Cerebellar nuclear complex (tissue), 1 donor: ENCODE measurements at places on chromosomes 2 and 18.

DNA sequence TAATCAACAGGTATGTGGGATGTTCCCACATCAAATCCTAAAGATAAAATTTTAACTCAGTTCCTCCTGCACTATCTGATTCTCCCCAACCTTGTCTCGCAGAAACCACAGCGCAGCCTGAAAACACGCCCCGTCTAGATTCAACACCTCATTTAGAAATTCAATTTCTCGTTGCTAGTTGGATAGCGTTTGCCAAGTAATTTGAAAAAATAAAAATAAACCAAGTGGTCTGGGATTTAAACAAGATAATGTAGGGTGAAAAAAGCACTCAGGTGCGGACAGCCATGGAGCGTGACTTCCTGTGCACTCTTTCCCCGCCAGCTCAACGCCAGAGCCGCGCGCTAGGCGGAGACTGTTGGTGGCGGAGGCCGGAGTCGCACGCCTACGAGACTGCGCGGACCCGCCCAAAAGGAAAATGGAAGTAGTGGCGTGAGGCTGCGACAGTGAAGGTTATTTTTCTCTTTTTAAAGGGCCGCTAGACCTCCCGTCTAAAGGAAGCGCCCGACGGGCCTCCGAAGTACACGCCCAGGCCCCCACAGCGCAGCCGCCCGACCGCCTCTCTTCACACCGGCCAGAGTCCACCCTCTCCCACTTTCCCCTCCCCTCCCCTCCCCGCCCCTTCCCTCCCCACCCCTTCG is 615 bp upstream of the CCNT2 start:
- no peak for DNase-seq

DNA sequence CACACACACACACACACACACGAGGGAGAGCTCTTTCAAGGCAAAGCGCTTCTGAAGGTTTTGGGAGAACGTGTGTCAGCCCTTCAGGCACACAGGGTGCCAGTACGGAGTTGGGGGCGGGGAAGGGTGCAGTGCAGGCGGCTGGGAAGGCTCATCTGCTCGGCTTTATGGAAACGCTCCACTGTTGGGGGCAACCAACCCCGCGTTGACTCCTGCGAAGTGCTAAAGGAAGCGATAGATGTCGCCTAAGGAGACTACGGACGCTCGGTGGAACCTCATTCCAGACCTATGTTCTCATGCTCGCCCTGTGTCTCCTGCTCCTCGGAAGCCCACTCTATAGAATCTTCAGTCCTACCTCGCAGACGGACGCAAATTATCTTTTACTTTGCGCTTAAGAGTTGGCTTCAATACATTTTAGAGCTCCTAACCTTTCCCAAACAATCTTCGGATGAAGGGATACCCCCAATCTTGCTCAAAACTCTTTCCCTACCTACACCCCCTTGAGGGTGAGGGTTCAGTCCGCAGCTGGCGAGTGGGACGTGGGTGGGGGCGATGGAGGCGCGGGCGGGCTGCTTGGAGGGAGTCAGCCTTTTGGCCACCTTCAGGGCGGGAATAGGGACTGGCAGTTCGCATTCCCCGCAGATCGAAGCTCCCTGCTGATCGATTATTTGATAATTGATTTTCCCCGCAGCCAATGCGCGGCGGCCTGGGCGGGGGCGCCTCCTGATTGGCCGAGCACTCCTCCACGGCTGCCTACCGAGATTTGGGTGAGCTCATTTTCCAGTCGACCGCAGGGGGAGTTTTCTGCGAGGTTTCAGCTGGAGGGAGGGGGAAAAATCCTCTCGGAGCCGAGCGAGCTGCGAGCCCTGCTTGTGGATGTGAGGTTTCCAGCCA is 1.9 kb upstream of the MEIS1 start:
- DNase-seq, result peak; percentile 90

DNA sequence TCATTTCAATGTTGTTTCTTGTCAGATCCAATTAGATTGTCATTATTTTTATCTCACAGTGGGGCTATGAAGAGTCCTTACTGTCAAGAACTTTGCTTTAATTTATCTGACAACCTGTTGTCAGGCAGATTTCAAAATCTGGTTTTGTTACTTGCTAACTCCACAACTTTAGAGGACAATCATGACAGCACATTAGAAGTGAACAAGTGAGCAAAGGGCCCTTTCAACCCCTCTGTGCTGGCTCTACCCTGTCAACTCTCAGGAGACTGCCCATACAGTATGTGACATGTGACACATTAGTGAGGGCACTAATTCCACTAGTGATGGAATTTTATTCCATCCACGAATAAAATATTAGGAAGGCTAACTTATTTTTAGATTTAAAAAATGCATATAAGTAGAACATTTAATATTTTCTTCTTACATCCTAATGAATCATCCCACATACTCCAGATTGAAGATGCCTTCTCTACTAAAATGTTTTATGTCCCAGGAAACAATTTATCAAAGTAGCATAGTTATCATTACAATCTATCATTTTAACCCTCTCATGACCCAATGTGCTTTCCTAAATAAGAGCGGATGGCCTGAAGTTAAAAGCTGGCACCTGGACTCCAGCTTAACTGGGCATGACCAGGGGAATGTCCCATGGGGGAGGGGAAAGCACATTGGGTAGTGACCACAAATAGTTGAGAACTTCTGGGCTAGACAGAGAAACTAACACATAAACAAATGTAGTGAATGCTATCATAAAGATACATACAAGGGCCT is 97.6 kb upstream of the PPP1CB start:
- no peak for DNase-seq

GRCh38 chr2:46831869-46832265 is 83.7 kb downstream of the MCFD2 start:
- no peak for DNase-seq

DNA sequence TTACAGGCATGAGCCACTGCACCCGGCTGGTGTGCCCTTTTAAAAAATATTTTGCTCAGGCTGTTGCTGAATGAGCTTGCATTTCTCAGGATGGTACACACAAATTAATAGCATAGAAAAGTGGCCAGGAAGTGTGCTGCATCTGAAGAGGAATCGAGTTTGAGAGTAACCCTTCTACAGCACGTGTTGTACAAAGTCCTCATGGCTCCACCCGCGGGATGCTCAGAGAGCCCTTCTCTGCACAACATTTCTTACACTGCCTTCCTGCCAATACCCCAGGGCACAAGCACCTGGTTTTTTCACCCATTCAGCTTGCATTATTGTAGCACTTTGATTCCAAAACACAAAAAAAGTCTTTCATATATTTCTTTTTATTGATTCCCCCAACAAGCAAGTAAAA is 90.1 kb upstream of the NEDD4L start:
- no peak for DNase-seq

DNA sequence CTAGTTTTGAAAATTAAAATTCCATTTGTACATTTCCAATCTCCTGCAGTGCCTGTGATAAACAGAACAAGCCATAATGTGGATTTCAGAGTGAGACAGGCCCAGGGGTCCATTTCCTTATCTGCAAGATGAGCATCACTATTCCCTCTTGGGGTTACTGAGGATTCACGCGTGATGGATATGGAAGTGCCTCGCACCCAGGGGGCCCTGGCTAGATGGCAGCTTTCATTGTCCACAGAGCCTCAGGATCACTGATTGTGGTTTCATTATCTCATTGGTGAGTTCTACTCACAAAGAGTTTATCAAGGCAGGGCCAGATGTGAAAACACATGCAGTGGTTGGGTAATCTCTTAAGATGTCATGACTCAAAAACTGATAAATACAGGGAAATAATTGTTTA is 11.6 kb downstream of the CNGA3 start:
- DNase-seq, result no peak

DNA sequence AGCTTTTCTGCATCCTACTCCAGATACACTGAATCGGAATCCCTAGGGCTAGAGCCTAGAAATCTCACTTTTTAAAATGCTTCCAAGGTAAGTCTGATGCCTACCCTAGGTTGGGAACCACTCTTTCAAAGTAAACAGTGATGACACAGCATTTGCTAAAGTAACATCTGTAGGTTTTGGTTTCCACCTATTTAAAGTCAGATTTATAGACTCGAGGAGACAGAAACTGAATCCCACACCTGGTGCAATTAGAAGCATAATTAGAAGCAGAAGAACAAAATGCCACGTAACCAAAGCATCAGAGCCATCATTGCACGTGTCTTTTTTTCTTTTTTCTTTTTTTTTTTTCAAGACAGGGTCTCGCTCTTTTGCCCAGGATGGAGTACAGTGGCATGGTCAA is 40.9 kb downstream of the PDK1 start:
- no peak for DNase-seq

- no peak for DNase-seq
Measured at GRCh38 chr2:19369341-19369955, 11.0 kb upstream of the OSR1 start.

DNA sequence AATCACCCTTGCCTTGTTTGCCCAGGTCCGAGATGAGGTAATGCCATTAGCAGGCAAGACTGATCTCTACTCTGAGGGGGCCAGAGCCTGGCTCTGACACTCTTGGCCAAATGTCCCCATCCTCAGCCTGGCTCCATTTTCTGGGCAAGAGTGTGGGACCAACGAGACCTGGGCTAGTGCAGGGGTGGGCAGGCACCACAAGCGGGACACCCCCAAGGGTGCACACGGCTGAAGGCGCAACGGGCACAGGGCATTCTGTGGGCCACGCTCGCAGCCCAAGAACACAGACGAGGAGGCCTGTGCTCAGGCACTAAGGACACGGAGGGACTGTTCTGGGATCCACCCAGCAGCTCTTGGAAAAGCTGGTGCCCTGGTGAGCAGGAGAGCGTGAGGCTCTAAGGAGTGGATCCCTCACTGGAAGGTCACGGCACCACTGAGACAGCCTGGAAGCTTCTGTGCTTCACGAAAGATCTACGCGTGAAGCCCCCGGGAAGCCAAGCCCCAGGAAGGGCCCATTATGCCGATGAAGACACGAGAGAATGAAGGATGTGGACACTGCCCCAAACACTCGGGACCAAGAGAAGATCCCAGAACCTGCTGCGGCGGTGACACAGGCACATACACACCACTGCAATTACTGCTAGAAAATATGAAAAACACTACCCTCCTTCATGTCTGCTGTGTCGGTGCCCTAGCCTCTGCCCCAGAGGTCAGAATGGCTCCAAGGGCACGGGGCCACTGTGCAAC is 138.2 kb downstream of the HDAC4 start:
- no peak for DNase-seq

- DNase-seq, result no peak
Measured at GRCh38 chr2:241437179-241437578, 71.2 kb downstream of the STK25 start.

DNA sequence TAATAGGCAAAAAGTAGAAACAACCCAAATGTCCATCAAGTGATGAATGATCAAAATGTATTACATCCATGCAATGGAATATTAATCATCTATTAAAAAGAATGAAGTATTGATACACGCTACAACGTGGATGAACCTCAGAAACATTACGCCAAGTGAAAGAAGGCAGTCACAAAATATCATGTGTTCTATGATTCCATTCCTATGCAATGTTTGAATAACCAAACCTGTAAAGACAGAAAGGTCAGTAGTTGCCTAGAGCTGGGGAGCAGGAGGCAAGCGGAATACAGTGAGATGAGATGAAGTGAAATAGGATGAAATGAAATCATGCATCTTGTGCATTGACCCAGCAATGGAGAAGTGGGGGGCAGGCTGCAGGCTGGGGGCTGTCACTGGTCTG is 17.9 kb upstream of the COL6A3 start:
- no peak for DNase-seq

GRCh38 chr18:23340661-23341060 is 112.4 kb upstream of the RIOK3 start:
- DNase-seq, result no peak

- DNase-seq, result no peak
Measured at GRCh38 chr2:167264380-167264779, 376.1 kb downstream of the XIRP2 start.

DNA sequence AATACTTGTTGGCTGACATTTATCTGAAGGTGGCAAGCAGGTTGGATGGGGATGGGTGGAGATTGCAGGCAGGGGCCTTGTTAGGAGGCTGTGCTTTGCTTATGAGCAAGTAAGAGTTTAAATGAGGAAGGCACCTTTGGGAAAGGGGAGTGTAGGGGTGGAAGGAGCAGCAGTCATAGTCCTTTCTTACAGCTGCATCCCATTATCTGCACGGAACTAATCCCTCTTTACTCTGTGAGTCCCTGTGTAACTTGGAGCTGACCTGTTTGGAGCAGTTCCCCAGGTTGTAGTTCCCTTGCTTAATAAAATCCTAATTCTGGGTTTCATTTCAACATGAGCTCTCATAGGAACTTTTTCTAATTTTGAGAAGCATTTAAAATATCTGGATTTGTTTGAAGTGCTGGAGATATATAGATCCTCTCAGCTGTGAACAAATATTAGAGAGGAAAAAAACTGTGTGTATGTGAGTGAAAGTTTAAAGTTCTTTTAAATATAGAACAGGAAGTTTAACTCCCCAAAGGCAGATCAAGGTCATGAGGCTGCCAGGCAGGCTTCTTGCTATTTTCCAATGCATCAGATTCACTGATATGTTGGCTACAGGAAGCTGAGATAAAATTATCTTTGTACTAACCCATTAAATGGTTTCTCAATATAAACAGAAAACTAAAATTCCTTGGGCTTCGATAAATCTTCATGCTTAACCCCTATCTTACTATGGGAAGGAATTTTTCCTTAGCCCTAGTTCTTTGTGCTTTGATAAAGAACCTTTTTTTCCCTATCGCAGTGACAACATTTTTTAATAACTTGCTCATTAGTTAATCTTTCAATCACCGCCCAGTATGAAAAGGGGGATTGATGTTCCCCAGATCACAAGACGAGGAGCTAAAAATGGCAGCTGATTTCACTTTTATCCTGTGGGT is 104.6 kb upstream of the EML6 start:
- DNase-seq, result no peak

GRCh38 chr18:48997985-48998831 is 47.4 kb upstream of the SMAD7 start:
- no peak for DNase-seq

GRCh38 chr18:12282442-12283039 is 25.5 kb upstream of the TUBB6 start:
- DNase-seq, result no peak

GRCh38 chr2:239398521-239398921 is 2.3 kb downstream of the HDAC4 start:
- DNase-seq, result no peak

- DNase-seq, result no peak
Measured at GRCh38 chr2:43293744-43294695, 67.6 kb upstream of the ZFP36L2 start.

DNA sequence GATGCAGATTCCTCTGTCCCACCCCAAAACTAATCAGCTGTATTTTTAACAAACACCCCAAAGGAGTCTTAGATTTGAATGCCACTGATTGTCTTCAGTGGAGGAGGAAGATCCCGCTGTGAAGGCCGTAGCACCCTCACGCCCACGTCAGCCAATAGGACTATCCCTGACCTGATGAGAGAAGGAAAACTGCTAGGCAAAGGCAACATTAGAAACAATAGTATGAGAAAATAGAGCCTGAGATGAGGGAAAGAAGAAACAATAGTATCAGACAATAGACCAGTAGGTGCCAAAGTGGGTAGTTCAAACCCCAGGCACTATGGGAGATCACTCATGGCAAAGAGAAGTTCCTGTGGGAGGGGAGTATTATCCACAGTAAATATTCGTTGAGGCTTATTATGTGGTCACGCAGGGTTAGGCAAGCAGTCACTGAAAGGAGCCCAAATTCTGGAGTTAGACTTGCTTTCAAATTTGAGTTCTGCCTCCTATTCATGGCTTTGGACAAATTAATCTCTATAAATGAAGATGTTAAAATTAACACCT is 2.8 kb downstream of the PCBP1 start:
- no peak for DNase-seq
